ENCODE measurements at places on chromosomes 1 and 21. TPM values are rescaled to one million over a fixed set of nuclear protein-coding genes. Genes with fewer than 3 reads are reported as not detected.

GRCh38 chr1:26387447-26387846, 14.9 kb upstream of the ZNF683 start:
- DNase-seq = no peak

- no peak for DNase-seq
Measured at GRCh38 chr21:43590194-43590593, 69.1 kb downstream of the HSF2BP start.

Gene FCGR2B
- 8.9 TPM for total RNA-seq

Gene ANKRD35
- 0.59 TPM for total RNA-seq
